ENCODE measurements at places on chromosomes 11 and 22.

DNA sequence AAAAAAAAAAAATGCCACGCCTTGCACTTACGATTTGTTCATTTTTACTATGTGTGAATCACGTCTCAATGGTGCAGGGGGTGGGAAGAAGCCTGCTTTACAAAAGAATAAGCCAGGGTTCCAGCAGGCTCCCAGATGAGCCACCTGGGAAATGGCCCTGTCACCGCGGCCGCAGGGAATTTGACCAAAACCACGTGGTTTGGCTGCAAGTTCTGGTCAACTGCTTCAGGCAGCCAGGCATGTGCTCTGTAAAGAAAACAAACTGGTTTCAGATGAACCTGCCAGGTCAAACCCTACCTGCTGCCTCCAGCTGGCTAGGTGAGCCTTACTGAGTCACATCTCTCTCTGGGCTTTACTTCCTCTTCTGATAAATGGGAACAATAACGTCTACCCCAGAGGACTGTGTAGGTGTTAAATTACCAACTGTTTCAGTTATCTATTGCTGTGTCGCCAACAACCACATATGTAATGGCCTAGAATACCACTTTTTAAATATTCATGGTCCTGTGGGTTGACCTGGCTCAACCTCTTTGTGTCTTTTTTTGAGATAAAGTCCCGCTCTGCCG, 30.5 kb upstream of the GCAT start:
- no peak for DNase-seq

DNA sequence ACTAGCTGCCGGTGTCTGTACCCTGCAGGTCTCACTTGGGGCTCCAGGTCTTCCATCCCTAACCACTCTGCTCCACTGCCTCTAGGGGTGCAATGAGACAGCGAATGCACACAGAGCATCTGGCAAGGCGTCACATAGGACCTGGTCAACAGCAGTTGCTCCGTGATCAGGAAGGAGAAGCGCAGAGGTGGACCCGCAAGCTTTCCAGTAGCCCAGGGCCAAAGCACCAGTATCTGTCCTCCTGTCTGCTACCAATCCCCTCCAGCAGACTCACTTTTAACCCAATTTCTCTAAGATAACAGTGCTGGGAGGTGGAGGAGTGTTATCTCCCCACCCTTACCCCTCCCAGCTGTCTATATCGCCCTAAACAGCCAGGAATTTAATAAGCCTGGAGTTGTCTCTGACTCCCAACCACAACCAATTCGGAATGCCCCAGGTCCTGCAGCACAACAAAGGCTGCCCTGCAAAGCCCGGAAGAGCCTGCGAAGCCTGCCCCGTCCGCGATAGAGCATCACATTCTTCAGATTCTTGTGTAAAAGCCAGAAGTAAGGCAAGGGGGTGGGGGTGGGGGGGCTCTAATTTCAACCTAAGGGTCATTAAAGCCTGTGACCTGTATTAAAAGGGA, 19.3 kb downstream of the MYH9 start:
- no peak for DNase-seq

DNA sequence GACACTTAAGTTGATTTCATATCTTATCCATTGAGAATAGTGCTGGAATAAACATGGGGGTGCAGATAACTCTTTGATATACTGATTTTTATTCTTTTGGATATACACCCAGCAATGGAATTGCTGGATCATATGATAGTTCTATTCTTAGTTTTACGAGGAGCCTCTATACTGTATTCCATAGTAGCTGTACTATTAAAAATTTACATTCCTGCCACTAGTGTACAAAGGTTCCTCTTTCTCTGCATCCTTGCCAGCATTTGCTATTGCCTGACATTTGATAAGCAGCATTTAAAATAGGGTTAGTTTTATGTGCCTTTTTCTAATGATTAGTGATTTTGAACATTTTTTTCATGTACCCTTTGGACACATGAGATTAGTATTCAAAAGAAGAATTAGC, 554.2 kb downstream of the JRKL start:
- DNase-seq: no peak

- DNase-seq: no peak
These were observed 20.1 kb upstream of the SPON1 start for GRCh38 chr11:13942378-13942777.

- DNase-seq: no peak
These were observed 43.6 kb downstream of the GALNT18 start for GRCh38 chr11:11577932-11578911.

- no peak for DNase-seq
These were observed 61.6 kb upstream of the KCNQ1OT1 start for GRCh38 chr11:2761131-2762030.

DNA sequence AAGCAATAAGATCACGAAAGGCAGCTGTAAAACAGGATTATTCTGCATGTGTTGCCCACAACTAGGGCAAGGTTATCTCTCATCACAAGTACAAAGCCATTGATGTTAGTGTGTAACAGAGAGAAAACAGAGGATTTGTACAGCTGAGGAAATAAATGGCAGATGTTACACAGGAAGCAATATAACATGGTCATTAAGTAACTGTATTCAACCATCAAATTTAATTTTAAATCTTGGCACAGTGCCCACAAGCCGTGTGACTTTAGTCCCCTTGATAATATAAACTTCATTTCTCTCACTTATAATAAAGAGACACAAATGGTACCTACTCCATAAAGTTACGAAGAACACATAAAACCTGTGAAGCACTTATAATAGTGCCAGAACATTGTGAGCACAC, 17.3 kb downstream of the OR51E2 start:
- DNase-seq: no peak

GRCh38 chr11:81717695-81718094, 1016.0 kb downstream of the FAM181B start:
- DNase-seq: no peak

- DNase-seq: no peak
These were observed 3.8 kb upstream of the C11orf91 start for GRCh38 chr11:33704240-33705002.

GRCh38 chr11:22244986-22245592, 52.2 kb downstream of the ANO5 start:
- DNase-seq: peak; percentile 73

- DNase-seq: no peak
These were observed 496.4 kb downstream of the NTM start for GRCh38 chr11:131866535-131867400.

DNA sequence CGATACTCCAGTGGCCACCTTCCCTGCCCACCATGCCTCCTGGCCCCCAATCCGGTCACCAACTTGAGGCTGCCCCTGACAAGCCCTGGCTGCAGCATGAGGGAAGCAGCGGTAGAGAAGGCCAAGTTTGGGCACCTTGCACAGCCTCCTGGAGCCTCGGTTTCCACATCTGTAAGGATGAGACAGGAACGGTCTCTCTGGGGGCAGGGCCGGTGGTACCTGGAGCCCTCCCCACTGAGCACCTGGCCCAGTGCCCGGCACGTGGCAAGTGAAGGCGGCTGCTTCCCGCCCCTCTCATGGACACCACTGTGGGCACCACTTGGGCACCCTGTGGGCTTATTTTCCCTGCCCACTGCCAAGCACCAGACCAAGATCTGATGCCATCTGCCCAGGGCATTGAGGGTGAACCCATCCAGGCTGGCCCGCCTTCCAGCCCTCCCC, 77.8 kb downstream of the CDKN1C start:
- no peak for DNase-seq

- DNase-seq: no peak
These were observed 2.6 kb upstream of the LTBP3 start for GRCh38 chr11:65560555-65561418.

- no peak for DNase-seq
These were observed 37.8 kb downstream of the RPL27A start for GRCh38 chr11:8720352-8720751.

GRCh38 chr11:121268581-121268980, 24.0 kb upstream of the SC5D start:
- no peak for DNase-seq

DNA sequence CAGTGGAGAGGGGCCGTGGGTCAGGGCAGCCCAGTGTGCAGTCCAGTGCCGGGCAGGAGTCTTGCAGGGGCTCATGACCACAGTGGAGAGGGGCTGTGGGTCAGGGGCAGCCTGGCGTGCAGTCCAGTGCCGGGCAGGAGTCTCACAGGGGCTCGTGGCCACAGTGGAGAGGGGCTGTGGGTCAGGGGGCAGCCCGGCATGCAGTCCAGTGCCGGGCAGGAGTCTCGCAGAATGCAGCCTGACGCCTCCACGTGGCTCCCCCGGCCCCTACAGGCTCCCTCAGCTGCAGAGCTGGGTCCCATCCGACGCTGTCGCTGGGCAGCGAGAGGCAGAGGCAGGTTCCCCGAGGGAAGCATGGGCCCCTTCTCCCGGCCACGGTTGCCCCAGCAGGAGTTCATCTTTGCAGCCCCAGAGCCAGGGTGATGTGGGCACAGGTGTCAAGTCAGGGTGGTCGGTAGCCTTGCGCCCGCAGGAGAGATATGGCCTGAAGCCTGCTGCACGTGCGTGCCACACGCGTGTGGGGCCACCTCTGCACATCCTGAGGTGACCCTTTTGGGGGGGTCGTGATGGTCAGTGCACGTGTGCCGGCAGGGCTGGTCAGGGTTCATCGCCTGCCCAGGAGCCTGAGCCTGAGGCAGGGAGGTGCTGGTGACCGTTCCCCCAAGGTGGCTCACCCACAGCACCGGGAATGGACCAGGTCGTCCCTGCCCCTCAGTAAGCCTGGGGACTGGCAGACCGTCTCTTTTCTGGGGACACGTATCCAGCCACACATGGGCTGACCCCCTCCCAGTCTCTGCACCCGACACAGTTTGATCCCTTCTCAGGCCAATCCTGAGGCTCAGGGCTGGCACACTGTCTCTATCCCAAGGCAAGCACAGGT, 2.9 kb downstream of the IFITM5 start:
- no peak for DNase-seq

DNA sequence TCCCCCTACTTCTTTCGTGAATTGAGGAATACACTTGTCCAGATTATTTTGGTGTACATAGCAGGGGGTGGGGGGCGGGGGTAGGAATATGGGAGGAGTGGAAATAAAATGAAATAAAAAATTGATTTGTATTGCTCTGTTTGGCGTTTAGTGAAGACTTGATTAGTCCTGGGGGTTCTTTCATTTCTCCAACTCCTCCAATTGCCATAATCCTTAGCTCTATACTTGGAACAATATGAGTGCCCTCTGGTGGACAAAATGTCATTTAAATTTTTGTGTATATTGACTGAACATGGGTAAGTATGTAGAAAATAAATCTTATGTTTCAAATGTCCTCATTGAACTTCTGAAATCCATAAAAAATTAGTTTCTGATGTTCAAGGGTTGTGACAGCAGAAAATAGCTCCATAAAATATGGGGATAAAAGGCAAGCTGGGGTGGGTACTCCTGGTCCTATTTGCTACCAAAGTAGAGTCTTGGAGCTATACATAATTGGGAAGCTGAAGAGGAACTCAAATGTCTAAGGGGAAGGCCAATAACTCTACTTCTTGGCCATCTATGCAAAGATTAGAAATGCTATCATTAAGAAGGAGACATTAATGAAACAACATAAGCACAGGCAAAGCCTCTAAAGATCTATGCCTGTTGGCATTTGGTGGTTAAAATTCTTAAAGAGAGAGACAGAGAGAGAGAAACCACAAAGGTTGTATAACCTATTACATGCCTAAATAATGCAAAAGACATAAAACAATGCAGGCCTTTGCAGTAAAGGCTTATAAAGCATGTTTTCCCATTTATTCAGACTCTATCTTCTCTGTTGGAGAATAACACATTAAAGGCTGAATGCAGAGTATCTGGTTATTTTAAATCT, 421.6 kb downstream of the METTL15 start:
- peak; percentile 50 for DNase-seq

GRCh38 chr11:119729951-119730613, 1.1 kb upstream of the NECTIN1 start:
- peak; percentile 60 for DNase-seq

DNA sequence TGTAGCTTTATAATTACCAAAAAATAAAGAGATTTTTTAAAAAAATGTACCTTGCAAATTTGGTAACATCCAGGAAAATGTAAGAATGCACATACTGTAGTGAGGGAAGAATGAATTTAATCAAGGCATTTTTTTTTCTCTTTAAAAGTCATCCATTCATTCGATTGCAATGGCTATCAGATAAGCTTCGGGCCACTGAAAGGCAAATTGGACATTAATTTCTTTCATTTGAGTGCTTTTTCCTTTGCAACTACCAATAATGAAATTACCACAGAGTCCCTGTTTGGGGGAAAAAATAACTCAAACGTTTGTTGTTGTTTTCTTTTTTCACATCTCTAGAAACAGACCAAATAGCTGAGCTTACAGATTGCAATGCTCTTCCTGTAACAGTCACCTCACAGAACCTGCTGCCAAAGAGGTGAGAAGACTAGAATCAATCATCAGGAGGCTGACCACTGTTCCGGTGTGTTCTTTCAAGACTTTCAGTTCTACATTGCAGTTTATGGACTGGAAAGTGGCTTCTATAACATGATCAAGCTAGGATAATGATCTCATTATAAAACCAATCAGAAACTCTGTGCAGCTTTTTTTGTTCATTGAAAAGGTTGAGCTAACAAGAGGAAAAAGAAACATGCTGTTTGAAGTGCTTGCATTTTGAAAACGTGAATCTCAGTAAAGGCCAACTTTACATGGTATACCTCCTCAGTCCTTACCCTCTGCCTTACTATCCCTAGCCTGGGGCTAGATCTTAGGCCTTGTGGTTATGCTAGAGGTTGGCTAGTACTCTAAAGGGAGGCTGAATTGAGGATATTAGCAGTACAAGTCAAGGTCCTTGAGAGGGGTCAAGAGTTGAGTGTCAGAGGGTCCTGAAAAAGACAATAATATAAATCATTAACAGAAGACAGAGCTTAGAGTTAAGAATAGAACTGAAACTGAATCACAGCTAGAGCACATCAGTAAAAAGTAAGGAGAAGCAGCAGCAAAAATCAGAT, 1276.1 kb downstream of the LRRC4C start:
- no peak for DNase-seq

DNA sequence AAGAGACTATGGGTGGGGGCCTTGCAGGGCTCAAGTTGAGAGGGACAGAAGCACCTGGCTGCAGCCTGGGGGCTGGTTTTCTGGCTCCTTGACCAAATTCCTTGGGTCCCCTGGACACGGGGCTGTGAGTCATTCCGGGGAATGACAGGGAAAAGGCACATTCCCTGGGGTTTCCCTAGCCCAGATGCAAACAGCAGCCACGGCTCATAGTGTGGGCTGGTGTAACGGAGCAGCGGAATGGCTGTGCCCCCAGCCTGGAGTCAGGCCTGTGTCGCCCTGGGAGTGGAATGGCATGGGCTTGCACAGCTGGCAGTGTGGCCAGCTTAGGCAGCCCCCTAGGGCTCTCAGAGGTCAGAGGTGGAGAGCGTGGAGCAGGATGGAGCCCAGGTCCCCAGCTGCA, 77.6 kb upstream of the KCNQ1OT1 start:
- DNase-seq: no peak

DNA sequence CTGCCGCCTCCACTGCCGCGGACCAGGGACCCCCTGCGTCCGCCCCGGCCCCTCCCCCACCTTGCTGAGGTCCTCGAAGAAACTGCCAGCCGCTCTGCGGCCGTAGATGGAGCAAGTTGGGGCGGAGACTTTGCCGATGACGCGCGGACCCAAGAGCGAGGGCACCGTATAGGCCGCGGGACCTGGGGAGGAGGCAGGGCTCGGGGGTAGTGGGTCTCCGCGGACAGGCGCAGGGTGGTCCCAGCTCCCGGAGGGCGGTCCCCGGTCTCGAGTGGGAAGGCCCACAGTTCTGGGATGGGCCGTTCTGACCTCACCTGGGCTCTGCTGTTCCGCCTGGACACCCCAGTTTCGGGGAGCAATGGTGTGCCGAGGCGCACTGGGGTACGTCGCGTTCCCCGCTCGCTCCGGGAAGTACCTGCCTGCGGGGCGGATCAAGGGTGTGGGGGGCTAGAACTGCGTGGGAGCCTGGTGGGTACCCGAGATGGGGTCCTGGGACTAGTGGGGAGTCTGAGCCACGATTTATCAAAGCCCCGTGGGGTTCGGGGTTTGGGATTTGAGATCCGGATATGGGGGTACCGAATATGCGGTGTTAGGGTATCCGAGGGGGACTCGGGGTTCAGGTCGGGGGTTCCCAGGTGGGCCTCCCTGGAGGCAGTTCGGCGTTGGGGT, 1.2 kb upstream of the TYMP start:
- DNase-seq: peak; percentile 90

All from RKO (cell line).